ENCODE measurements at places on chromosomes 7 and 10.

- DNase-seq = no peak
Observed at GRCh38 chr10:86535132-86535882, 13.7 kb upstream of the WAPL start.

DNA sequence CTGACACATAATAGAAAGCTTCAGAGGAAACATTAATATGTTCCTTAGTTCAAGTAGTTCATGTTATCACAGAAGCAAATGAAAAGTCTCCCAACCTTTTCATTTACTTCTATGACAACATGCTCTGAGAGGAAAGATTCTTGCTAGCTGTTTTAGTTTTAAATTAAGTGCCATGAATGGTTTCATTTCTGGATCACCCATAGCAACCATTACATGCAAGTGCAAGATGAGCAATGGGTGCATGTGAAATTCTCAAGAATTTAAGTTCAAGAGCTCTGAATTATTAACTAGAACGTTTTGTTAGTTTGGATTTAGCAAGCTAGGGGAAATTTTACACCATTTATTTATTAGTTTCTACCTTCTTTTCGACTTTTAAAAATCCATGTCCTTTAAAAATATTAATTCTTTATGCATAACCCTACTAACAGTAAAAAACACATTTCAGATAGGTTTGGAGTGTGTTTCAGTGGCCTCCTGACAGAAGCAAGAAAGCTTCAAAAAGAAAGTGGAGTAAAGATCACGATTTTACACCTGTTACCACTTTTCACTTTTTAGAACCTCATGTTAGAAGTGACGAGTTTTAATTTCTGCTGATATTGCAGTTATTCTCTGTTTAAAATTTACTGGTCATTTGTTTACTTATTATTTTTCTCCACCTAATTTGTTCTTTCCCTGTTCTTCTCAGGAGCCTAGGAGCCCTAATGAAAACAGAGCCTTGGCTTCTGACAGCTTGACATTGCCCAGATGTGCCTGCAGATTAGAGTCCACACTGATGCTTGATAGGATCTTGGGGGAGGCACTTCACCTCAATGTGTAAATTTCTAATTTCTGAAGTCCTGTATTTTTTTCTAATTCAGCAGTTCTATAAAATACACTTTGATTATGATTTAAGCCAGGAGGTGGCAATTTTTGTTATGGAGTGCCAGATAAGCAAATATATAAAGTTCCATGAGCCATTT is 995.3 kb upstream of the PHF14 start:
- no peak for DNase-seq

DNA sequence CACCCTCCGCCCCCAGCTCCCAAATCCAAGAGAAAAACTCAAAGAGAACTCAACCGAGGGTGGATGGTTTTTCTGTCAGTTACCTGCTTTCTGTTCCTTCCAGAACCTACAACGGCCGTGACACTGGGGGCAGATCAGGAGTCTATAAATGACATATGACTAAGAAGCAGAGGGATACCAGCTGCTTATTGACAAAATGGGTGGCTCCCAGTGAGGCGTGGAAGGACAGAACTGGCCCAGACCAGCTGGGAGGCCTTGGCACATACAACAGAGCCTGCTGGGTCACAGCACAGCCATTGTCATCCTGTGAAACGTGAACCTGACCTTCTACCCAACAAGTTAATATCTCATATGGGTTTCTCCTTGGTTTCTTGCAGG is 84.3 kb upstream of the ADRB1 start:
- DNase-seq = peak; percentile 90

DNA sequence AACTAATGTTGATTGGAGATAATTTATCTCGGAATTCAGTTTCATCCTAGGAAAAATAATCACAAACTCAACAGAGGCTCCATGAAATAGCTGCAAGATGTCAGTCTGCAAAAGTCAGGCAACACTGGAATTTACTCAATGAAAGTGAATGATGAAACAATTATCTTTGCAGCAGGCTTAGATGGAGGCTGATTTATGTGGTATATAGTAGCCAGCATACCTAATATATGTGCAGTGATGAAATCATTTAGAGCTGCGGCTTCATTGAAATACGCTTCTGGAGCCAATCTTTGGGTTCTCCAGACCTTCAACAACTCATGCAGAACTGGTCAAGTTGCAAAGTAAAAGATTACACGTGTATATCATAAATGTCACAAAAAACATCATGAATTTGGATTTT is 113.3 kb downstream of the ITGA8 start:
- no peak for DNase-seq

- peak; percentile 47 for DNase-seq
Observed at GRCh38 chr10:13915710-13916109, 328.9 kb downstream of the PRPF18 start.

DNA sequence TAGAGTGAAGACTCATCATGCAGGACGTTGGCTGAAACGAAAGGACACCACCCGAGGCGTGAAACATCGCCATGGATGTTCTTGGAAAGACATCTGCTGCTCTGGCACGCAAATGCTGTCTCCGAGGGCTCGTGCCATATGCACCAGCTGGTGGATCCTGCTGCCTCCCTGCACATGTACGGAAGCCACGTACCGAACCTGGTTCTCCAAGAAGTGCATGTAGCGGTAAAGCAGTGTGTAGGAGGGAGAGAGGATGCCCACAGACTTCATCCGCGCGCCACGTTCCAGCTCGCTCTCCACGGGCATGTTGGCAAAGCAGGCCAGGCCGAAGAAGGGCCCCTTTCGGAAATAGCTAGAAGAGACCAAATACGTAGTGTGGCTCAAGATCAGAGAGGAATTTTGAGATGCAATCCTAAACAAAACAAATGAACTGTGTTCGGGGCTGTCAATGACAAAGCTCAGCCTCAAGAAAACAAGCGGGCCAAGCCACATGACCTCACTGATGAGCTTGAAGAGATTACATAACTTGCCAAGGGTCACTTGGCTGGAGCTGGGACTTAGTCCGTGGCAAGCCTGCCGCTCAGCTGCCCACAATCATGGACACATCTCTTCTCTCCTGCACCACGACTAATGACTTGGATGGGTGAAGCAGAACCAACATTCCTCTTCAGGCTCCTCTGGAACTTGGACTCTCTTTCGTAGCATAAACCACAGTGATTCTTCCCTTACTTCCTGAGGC is 16.5 kb downstream of the DENND11 start:
- DNase-seq = no peak

DNA sequence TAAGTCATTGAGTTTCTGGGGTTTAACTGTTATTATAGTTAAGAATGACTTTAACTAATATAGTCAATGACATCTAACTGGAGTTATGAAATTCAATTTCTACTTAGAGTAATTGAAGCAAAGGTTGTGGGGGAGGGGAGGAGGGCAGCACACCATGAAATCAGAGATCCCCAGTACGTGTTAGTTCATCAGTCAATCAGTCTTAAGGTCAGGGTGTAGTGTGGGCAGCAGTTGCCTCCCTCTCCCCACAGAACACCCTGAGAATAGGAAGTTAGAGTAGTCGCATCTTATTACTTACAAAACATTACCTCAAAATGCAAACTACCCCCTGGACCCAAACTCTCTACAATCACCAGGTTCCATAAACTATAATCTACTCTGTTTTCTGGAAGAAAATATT is 7.0 kb upstream of the HPS1 start:
- DNase-seq = no peak

DNA sequence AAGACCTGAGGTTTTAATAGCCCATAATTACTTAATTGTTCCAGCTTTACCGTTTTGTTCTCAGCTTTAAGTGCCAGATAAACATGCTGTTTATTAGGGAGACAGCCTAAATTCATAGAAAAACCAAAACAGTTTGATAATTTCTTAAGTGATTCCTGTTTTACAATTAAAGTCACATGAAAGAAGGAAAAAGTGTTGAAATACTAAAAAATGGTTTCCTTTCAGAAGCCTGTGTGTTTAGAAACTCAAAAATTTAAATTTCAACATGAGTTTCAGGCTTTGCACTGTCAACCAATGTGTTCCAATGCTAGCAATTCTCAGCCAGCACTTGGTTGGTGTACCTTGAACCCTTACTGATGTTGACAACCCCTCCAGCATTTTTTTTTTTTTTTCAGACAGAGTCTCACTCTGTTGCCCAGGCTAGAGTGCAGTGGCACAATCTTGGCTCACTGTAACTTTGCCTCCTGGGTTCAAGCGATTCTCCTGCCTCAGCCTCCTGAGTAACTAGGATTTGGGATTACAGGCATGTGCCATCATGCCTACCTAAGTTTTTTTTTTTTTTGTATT is 135.3 kb downstream of the ICA1 start:
- DNase-seq = peak; percentile 55

- no peak for DNase-seq
Observed at GRCh38 chr7:292826-293225, 2.9 kb downstream of the FOXL3 start.

GRCh38 chr7:108409146-108409545 is 47.1 kb downstream of the NRCAM start:
- DNase-seq = peak; percentile 44

DNA sequence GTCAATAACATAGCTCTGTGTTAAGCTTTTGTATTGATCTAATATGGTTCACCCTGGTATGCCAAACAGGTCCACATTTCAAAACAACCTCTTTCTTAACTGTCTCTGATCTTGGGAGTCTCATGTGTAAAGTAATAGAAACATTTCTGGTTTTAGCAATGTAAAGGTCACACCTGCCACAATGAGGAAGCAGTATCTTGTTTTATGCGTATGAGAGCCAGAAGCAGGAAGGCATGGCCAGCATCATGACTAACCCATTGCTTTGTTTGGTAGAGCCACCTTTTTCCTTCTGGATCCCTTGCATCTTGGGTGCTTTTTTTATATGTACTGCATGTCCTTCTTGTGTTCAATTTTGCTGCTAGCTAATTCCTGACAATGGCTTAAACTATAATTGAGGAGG is 411.3 kb upstream of the SEMA3C start:
- peak; percentile 13 for DNase-seq

DNA sequence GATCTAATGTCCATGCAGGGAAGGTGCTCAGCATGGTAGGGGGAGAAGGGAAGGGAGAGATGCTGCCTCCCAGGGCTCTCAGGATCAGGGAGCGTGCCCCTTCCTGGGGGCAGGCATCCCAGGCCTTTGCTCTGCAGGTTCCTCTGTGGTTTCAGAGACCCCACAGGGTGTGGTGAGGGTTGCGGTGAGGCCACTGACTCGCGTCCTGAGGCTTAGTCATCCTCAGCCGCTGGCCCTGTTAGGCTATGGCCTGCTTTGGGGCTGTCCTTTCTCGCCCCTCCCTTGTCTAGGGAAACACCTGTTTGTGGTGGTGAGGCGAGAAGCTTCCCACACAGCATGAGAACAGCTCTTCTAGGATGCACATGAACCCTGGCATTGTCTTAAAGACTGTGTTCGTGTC is 558.3 kb upstream of the FOXK1 start:
- DNase-seq = no peak

GRCh38 chr10:82574081-82574480 is 699.1 kb downstream of the NRG3 start:
- no peak for DNase-seq

DNA sequence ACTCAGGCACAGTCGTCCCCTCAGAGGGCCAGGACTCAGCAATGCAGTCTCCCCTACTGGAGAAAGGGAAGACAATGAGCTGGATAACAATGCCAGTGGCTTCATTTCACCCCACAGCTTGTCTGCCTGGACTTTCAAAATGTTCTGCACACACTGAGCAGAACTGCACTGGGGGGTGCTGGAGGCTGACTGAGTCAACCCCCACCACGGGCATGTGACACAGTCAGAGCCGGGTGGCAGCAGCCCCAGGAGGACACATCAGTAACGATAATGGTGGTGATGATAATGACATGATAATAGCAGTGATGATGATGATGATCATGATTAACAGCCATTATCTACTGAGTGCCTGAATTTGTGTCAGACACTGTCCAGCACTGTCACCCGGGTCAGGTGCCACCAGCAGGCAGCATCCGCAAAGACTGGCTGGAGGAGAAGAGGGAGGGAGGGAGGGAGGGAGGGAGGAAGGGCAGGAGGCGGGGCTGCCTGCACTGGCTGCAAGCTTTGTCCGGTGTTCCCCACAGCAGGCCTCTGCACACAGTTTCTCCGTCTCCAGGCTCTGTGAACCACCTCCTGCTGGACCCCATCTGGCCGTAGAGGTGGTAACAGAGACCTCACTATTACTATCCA is 67.4 kb downstream of the PLXNA4 start:
- DNase-seq = peak; percentile 42

DNA sequence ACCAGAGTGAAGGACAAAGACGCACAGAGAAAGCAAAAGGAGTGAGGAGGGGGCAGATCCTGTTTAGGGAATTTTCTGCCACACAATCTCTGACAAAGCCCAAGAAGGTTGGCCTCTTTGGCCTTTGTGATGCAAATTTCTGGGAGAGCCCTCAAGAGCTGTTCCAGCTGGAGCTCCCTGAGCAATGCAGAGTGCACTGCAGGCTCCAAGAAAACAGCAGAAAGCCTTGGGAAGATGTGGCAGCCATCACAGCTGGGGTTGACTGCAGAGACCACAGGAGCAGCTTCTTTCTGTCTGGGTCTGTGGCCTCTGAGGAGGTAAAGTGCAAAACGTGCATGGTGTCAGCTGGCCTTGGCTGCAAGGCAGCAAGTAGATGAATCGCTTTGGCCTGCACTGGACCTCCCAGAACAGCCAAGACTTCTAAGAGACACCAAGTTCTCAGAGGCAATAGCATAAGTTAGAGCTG is 200.2 kb downstream of the ELMO1 start:
- no peak for DNase-seq

- DNase-seq = peak; percentile 16
Observed at GRCh38 chr7:122298618-122299017, 5.9 kb downstream of the FEZF1 start.

DNA sequence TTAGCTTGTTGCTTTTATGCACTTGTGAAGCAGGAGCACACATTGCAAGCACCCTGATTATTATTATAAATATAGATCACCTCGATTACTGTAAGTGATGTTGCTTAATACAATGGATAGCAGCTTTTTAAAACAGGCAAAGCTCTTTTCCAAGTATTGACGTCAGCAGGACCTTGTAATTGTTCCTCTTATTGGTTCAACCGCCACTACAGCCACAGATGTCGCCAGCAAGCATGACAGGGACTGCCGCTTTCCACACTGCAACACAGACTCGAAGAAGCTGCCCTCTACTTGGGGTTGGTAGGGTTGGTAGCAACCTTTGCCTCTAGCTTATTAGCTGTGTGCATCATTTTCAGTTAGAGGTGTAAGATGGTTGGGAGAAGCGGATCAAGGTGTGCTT is 167.6 kb downstream of the ZNF365 start:
- DNase-seq = no peak

- peak; percentile 46 for DNase-seq
Observed at GRCh38 chr7:521221-522070, 1.8 kb upstream of the PDGFA start.

Data from NCI-H69 (cell line).